G401 (cell line): ENCODE measurements at places on chromosomes 11 and 22.

GRCh38 chr22:41862530-41863266, 29.8 kb downstream of the SREBF2 start:
- no peak for DNase-seq

GRCh38 chr11:110505528-110506284, 76.0 kb downstream of the FDX1 start:
- no peak for DNase-seq

- DNase-seq, result no peak
Observed at GRCh38 chr11:2316963-2317244, 15.1 kb downstream of the TSPAN32 start.

- DNase-seq, result peak; percentile 77
Observed at GRCh38 chr11:123308077-123308476, 113.0 kb upstream of the CLMP start.

DNA sequence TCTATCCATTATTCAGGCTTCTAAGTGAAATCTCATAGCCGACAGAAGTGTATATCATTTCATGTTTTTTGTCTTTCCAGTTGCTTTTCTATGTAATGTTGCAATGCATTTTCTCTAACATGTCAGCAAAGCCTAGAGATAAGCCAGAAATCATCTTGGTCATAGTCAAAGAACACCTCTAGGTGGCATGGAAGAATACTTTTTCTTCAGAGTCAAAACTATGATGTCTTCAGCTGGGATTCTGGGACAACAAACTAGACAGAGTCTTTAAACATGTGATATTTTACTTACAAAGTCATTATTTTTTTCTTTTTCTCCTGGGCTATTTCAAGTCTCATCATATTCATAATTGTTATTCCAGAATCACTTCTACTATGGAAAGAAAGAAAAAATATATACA, 4.4 kb downstream of the GAS2 start:
- DNase-seq, result no peak

- no peak for DNase-seq
Observed at GRCh38 chr22:17754233-17754925, 19.9 kb downstream of the BID start.

DNA sequence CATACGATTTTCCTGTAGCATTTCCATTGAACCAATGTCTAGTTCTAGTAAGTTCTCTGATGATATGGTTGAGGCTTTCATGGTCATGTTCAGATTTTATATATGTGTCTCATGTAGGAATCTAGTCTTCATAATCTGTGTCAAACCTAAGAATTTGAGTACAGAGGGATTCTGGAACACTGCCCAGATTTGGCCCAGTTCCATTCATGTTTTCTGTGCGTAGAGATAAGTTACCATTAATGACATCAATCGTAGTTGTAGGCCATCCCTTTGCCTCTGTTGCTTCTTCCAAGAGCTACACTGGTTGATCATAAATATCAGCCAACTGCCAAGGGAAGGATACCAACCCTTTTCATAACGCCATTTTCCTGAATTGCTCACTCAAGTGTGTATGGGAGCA, 23.3 kb downstream of the ST3GAL4 start:
- DNase-seq, result no peak

GRCh38 chr11:63839508-63840355, 822 bp downstream of the MARK2 start:
- peak; percentile 24 for DNase-seq

- peak; percentile 23 for DNase-seq
Observed at GRCh38 chr22:29476116-29476515, 3.9 kb upstream of the NEFH start.

GRCh38 chr11:4626207-4627099, 10.8 kb upstream of the OR51D1 start:
- peak; percentile 95 for DNase-seq
